ENCODE measurements at places on chromosomes 11 and 22.

- peak; percentile 19 for DNase-seq
These were observed 13.6 kb upstream of the CD3E start for GRCh38 chr11:118290923-118291322.

GRCh38 chr11:18383388-18384156 lies 10.8 kb upstream of the LDHA start:
- peak; percentile 97 for DNase-seq

- no peak for DNase-seq
These were observed 77.2 kb downstream of the PRR5L start for GRCh38 chr11:36373016-36374010.

DNA sequence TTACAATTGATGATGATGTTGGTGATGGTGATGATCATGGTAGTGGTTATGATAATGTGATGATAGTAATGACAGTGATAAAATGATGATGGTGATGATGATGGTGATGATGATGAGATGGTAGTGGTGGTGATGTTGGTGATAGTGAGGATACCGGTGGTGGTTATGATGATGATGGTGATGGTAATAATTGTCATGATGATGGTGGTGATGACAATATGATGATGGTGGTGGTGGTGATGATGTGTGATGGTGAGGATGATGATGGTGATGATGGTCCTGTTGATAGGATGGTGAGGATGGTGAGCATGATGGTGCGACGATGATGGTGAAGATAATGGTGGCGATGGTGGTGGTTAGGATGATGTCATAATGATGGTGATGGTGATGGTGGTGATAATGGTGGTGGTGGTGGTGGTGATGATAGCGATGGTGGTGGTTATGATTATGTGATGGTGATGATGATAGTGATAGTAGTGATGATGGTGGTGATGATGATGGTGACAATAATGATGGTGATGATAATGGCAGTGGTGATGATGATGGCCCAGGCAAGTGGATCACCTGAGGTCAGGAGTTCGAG lies 1129.9 kb downstream of the BRD1 start:
- no peak for DNase-seq

- no peak for DNase-seq
These were observed 62.8 kb downstream of the AAMDC start for GRCh38 chr11:77883775-77884174.

GRCh38 chr11:46649180-46649738 lies 31.9 kb downstream of the ATG13 start:
- peak; percentile 97 for DNase-seq

DNA sequence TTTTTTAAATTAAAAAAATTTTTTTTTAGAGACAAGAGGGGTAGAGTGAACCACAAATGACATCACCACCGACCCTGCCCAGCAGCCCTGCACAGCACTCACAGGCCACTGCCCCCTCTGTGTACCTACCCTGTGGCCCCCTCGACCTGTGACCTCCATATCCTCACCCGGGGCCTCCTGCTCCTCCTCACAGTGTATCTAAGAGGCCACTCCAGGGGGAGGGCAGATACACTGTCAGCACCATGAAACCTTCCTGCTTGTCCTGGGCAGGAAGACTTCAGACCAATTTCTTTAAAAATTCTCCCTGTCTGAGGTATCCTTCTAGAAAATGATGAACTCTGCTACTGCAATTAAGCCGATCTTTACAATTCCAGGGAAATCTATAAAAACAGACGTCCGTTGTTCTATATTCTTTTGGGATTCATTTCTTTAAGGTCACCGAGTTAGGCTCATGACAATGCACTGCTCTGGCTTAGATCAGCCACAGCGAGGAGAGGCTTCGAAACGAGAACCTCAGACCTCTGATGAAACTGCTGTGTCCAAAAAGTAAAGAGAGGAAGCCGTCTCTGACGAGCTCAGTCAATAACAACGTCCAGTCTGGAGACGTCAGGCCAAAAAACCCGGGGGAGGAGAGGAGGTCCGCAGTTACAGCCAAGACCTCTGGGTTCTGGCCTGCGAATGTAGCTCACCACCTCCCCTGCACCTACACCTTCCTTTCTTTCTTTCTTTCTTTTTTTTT lies 17.5 kb downstream of the NFAM1 start:
- no peak for DNase-seq
